Activated CD4-positive, CD25-positive, alpha-beta regulatory T cell (primary cell): ENCODE measurements at places on chromosomes 1 and 21.

DNA sequence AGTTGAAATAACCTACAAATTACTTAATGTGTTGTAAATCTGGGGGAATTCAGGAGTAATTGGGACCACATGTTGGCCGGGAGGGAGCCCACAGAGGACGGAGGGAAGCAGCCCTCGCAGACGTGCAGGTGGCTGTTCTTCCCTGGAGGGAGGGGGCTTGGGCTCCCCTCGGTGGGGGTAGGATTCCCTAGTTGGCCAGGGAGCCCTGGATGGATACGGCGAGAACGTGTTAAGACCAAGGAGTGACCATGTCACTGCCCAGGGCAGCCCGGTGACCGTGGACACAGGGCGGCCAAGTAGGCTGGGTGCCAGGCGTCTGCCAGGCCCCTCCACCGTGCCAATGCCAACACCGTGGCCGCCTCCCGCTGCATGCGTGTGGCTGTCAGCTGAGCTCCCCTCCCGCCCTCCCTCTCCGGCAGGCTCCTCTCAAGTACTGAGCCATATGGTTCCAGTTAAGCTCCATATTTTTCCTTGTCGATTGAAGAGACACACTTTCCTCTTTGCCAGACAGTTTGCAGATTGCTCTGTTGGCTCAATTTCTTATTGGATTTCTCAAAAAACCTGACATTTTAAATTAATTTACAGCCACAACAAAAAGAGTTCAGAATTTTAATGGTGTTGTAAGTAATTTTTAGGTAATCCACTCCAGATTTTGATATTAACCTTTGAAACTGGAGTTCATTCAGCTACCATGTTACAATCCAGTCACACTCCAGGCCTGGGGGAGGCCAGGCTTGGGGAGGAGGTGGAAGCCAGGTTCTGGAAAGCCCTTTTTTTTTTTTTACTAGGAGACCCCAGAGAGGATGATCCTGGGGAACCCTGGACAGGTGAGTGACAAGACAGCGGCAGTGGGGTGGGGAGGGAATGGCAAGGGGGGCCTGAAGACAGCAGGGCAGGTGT is 71.2 kb downstream of the CASZ1 start:
- no peak for DNase-seq

DNA sequence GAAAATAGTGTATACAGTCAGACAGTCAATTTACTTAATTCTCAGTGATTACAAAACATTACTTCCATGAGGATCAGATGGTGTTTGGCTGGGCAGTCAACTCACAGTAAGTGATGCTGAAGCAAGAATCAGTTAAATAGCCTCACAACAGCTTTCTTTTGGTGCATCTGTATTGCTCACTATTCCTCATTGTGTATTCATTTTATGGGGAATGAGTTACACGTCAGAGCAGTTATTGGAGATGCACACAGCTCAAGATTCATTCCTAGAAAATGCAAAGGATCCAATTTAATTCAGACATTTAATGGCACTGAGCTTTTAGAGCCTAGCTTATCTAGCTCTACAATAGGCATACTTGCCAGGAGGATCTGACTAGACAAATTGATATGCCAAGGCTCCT is 150.6 kb downstream of the HS2ST1 start:
- DNase-seq: no peak

DNA sequence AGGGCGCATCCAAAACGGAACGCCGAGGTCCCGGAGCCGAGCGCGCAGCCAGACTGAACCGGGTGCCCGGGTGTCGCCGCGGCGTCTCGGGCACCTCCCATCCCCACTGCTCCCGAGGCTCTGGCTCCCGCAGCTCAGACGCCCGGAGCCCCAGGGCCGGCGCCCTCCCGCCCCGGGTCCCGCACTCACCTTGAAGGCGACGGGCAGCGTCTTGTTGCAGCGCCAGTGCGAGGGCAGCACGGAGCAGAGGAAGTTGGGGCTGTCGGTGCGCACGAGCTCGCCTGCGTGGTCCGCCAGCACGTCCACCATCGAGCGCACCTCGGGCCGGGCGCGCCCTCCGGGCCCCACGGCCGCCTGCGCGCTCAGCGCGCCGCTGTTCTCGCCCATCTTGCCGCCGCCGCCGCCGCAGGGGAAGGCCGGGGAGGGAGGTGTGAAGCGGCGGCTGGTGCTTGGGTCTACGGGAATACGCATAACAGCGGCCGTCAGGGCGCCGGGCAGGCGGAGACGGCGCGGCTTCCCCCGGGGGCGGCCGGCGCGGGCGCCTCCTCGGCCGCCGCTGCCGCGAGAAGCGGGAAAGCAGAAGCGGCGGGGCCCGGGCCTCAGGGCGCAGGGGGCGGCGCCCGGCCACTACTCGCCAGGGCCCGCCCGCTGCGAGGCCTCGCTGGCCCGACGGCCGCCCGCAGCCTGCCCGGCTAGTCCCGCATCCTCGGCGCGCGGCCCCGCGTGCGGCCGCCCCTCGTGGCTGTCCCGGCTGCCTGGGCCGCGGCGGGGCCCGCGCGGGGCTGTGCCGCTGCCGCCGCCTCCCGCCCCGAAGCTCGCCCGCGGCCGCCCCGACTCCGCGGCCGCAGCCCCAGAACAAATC is 447 bp downstream of the RUNX3 start:
- peak; percentile 49 for DNase-seq

DNA sequence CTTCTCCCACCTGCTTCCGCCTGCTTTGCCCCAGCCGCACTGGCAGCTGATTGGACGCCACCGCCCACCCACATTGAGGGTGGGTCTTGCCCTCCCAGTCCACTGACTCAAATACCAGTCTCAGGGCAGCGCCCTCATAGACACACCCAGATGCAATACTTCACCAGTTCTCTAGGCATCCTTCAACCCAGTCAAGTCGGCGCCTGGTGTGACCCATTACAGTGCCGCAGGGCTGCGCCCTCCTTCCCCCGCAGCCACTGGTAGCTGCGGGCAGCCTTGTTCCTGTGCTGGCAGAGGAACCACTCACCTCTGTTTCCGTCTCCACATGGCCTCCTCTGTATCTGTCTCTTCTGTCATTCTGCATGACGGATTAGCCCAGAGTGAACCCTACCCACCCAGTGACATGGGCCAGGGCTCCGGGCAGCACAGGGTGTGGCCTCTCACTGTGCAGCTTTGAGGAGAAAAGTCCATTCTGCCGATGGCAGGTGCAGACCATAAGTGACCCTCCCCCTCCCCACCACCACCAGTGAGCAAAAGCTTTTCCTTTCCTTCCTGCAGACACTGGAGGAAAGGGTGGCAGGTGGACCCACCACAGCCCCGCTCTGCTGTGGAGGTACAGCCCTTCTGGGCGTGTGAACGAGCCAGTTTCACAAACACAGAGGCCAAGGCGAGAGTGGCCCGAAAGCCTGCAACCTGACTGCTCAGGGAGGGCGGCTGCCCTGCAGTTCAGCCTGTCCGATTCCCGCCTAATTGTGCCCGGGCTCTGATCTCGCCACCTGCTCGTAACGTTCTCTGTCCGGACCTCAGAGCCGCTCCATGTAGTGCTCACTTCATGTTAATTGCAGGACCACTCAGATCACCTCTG is 57.1 kb downstream of the FAAP20 start:
- no peak for DNase-seq

GRCh38 chr1:204988196-204988595 is 54.8 kb upstream of the CNTN2 start:
- no peak for DNase-seq

DNA sequence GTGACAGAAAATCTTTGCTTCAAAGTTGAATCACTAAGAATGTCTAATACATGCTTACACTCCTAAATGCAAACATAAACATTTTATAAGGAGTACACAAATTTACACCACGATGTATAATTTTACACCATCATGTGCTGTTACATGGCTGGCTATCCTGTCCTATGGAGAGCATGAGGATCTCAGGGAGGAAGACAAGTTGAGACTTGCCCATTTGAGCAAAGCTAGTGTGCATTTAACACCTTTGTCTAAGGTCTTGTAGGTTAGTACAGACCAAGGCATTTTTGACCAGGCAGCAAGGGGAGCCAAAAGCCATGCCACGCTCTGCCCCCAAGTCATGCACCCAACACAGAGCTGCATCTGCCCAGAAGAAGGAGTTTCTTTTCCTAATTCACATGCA is 14.5 kb upstream of the COG2 start:
- DNase-seq: no peak

- DNase-seq: no peak
These were observed 243.0 kb upstream of the PROX1 start for GRCh38 chr1:213744780-213745179.

DNA sequence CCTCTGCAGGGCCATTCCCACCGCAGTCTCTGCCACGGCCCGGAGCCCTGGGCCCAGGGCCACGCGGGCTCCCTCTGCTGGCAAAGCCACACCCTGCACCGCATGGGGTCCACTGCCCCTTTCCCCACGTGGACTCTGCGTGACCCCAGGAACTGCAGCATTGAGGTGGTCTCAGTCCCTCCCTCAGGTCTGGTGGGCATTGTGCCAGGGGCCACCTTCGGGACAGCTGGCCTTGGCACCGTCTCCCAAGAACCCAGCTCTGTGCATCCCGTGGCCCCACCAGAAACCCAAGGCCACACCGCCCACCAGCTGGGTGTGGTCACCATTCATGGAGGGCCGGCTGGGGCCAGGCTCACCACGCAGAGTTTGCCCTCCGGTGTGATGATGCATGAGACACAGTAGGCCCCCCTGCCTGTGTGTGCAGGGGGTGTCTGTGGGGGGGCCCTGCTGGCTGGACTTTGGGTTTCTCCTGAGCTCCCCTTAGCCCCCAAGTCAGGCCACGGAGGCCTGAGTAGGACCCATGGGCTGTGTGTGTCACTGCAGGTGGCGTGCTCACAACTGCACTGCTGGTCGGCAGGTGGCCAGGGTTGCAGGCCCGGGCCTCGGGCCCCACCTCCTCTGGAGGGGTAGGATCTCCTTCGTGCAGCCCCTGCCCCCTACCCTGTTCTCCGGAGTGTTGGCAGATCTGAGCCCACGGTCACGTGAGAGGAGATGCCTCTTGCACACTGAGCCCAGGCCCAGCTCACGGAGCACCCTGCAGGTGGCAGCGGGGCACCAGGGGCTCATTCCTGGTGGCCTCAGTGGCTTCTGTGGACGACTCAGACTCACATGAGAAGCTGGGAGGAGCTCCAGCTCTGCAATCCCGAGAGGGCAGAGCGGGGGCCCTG is 5.8 kb downstream of the VWA1 start:
- peak; percentile 37 for DNase-seq

GRCh38 chr1:10856176-10856683 is 59.8 kb upstream of the CASZ1 start:
- no peak for DNase-seq

DNA sequence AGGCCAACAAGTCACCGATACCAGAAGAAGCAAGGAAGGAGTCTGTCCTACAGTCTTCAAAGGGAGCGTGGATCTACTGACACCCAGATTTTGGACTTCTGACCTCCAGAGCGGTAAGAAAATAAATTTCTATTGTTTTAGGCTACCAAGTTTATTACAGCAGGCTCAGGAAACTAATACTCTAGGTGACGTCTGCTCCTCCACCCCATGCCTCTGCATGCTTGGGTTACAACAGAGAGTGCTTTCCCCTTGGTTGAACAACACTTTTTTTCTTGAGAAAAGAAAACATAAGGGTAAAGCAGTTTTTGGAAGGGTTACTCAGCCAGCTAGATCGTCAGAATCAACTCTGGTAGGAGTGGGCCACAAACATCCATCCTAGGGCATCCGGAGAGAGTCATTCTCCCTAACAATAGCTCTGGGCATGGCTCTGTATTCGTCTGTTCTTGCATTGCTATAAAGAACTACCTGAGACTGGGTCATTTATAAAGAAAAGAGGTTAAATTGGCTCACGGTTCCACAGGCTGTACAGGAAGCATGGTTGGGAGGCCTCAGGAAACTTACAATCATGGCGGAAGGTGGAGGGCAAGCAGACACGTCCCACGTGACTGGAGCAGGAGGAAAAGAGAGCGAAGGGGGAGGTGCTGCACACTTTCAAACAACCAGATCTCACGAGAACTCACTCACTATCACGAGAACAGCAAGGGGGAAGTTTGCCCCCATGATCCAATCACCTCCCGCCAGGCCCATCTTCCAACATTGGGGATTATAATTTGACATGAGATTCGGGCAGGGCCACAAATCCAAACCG is 22.2 kb upstream of the DNAJC11 start:
- no peak for DNase-seq

DNA sequence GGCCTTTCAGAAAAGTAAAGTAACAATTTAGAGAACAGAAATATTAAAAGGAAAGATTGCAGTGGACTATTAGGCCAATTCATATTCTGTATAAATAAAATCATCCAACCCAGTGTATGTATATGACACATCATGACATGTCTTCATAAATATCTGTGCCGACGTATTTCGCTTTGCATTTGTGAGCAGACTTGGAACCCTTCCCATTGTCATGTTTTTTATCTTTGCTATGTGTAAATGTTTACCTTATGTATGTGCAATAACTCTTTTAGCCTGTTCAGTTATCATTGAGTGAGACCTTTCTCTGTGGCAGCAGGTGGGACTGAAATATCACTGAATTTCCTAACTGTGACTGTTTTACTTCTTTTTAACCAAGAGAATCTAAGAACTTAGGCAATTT is 58.0 kb upstream of the FAM3B start:
- DNase-seq: no peak

DNA sequence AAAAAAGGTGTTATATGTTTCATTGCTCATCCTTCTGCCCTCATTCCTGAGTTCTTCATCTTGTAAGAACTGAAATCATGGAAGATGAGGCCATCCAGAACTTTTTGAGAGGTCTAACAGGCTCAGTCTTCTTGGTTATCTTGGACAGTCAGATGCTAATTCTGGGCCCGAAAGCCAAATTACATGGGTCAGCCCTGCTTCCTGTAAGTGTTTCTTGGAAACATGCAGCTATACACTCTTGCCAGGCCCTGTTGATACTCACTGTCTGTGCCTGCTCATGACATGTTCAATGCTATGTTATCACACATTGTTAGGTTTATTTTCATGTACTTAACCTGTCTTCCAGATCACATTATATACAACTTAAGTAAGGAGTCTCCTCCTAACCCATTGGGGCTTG is 542.5 kb downstream of the NUF2 start:
- no peak for DNase-seq

GRCh38 chr1:48687282-48688045 is 89.2 kb downstream of the BEND5 start:
- DNase-seq: no peak

GRCh38 chr1:231203259-231204057 is 37.6 kb upstream of the GNPAT start:
- DNase-seq: no peak

DNA sequence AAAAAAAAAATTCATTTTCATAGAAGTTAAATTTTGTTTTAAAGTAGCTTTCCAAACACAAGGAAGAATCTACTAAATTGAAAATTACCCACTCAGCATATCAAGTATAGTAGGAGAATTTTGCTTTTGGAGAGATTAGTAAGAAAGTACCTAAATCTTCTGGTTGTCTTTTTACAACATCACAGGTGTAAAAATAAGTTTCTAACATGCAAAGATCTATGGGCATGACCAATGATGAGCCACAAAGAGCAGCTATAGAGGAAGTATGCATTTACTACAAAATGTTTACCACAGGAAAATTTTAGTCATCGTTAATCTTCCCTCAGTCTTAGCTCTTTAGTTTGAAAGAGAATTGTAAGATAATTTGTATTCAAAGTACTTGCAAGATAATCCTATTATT is 28.1 kb downstream of the ANGPTL3 start:
- DNase-seq: no peak
